ENCODE measurements at places on chromosomes 6 and 20.

DNA sequence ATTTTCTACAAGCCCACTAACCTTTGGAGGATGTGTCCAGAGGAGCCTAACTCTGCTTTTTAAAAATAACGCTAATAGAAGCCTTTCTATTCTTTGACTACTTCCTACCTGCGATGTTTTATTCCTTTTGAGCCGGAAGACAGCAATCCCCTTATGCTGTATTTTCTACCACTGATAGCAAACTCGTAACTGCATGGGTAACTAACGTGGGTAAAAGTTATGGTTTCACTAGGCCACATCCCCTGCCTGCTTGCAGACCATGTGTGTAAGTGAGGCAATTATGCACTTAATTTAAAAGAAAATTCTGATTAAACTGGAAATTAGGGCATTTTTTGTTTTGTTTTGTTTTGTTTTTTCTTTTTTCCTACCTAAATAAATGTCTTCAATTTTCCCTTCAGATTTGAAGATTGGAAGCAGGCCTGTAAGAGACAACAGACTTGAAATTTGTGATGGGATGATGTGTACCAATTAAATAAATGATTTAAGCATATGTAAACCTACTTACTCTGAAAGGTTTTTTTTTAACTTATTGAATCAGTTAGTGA, 931 bp downstream of the UFL1 start:
- DNase-seq, result no peak

GRCh38 chr6:34243901-34244884, 4.6 kb downstream of the SMIM29 start:
- peak; percentile 72 for DNase-seq

- DNase-seq, result no peak
These were observed 3.1 kb downstream of the RSPH3 start for GRCh38 chr6:158996856-158997255.

DNA sequence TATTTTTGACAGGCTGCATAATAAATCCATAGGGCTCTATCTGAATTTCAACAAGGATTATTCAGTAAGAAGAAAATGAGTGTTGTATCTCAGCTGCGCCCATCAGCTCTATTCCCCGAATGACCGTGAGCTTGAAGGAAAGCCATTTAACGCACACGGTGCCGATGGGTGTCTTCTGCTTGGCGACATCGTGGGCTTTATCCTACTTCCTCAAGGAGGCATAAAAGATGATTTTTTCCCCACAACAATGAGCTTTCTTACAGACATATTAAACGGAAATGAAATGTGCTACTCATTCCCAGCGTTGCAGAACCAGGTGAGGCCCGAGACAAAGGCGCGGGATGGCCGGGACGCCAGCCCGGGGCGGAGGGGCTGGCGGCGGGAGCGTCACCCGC, 710 bp downstream of the DYNLT1 start:
- DNase-seq, result no peak

DNA sequence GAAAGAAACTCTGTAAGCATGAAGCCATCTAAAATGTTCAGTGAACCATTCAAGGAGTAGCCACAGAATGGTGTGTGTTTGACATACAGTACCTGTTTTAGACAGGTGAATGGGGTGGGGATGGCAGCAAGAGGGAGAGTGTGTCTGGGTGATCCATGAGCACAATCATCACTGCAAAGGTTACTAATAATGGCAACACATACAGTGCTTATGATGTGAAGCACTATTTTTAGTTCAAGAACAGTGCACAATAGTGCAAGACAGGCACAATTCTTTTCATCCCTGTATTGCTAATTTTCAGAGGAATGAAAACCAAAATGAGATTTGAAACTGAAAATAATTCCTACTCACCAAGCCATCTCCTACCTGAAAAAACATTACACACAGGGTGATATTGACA, 14.1 kb downstream of the BEND3 start:
- DNase-seq, result no peak

DNA sequence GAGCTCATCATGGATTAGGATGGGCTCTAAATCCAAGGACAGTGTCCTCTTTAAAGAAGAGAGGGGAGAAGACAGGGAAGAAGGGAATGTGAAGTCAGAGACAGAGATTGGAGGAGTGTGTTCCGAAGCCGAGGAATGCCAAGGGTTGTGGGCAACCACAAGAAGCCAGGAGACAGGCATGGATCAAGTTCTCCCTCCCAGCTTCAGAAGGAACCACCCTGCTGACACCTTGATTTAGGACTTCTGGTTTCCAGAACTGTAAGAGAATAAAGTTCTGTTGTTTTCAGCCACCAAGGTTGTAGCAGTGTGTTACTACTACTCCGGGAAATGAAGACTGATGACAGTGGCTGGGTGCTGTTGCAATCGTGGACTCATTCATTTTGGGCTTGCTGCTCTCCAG, 120.1 kb downstream of the RPS12 start:
- DNase-seq, result no peak

GRCh38 chr6:125346926-125347563, 45.3 kb upstream of the HDDC2 start:
- no peak for DNase-seq

DNA sequence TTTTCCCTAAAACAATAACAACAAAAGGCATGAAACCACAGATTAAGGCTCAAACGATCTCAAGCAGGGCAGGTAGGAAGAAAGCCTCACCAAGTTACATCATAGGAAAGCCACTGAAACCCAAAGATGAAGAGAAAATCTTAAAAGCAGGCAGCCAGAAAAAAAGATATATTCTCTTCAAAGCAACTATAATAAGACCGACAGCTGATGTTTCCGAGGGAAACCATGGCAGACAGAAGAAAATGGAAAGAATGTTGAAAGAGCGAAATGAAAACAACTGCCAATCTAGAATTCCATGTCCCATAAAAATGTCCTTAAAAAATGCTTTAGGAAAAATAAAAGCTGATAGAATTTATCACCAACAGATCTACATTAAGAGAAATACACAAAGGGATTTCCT, 161.5 kb upstream of the THBS2 start:
- no peak for DNase-seq

DNA sequence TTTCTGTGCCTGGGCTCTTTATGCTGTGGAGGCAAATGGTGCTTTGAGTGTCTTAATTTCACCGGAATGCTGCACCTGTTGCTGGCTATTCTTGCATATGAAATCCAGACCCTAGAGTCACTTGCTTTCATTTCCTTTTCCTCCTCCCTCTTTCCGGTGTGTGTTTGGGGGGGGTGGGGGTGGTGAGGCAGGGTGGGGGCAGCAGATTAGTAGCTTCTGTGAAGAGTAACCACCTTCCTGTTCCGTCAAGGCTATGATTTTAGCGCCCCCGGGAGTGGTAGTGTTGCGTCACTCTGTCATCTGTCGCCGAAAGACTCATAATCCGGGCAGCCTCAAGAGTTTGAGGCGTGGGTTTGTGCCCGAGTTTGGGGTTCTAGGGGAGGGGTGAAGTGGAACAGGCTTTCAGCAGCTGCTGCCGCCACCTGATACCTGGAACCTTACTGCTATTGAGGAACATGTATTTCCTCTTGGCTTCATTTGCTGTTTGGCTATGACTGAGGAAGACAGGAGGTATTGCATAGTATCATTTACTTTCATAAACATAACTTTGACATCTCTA, 49.1 kb downstream of the UTRN start:
- DNase-seq, result peak; percentile 60

DNA sequence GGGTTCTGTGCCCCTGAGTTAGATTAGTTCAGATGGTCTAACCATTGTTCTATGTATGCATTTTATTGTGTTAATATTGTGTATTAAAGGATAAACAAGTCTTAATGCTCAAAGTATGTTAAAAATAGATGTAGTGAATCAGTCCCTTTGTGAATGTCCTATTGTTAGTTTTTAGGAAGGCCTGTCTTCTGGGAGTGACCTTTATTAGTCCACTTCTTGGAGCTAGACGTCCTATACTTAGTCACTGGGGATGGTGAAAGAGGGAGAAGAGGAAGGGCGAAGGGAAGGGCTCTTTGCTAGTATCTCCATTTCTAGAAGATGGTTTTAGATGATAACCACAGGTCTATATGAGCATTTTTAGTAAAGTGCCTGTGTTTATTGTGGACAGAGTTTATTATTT, 12.3 kb upstream of the HMGN4 start:
- no peak for DNase-seq

DNA sequence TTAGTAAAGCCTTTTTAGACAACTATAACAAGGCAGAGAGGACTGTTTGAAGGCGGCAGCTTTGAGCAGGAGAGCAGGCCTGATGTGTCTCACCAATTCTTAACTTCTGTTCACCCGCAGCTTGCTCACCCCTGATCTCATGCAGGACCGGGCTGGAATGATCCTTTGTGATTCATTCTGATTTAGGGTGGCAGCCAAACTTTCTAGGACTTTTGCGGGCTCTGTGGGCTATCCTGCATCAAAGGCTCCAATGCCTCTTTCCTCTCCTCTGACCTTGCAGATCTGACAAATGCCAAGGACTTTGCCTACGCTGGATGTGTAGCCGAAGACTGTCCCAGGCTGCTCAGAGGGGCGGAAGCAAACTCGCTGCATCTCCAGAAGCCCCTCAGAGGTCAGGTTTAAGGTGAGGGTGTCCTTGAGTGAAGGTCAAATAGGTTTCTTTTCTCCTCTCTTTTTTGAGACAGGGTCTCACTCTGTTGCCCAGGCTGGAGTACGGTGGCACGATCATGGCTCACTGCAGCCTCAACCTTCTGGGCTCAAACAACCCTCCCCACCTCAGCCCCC, 72.3 kb downstream of the VEGFA start:
- DNase-seq, result no peak

GRCh38 chr6:21046276-21046675, 512.0 kb downstream of the CDKAL1 start:
- no peak for DNase-seq

- DNase-seq, result no peak
These were observed 78.3 kb upstream of the CHD6 start for GRCh38 chr20:41696428-41696827.

GRCh38 chr6:105136431-105137350, 43.1 kb downstream of the POPDC3 start:
- peak; percentile 18 for DNase-seq

DNA sequence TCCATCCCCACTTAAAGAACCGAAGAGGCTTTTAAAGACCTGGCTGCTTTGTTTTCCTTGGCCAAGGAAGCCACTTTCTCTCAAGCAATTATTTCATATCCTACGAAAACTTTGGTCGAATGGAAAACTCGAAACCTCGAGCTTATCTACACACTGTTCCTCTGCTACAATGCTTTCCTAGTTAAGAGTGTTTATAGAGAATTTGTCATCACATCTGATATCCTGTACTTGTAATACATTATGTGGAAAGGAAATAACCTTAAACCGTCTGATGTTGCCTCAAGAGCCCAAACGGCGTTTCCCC, 28.1 kb downstream of the TFAP2B start:
- DNase-seq, result no peak

- DNase-seq, result peak; percentile 57
These were observed 122.6 kb downstream of the GPX5 start for GRCh38 chr6:28648035-28648877.

DNA sequence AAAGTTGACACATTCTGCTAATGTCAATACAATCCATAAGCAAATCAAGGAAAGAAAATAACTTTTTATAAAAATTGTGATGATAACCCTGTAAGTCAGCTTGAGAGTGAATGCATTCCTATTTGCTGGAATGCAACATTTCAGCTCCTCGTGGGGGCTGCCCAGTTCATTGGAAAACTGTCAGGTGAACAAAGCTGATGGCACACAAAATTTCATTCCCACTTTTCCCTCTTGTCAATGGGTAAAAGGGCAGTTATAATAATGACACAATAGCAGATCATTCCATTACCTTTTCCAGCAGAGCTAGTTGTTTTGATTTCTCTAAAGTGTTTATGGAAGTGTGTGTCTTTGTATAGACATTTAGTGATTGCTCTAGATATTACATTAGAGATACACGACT, 1124.6 kb upstream of the MAP3K7 start:
- DNase-seq, result no peak

- no peak for DNase-seq
These were observed 10.7 kb downstream of the TRERF1 start for GRCh38 chr6:42440778-42441696.

Data from activated naive CD4-positive, alpha-beta T cell treated with anti-CD3 and anti-CD28 coated beads, Interleukin-2, amount 50 U/mL, for 16 hours (primary cell).